Activated CD4-positive, alpha-beta T cell treated with anti-CD3 and anti-CD28 coated beads, Interleukin-2, amount 50 U/mL, for 4 hours (primary cell): ENCODE measurements at places on chromosomes 12 and 14.

GRCh38 chr12:85266356-85266755, 13.7 kb upstream of the ALX1 start:
- DNase-seq = no peak

DNA sequence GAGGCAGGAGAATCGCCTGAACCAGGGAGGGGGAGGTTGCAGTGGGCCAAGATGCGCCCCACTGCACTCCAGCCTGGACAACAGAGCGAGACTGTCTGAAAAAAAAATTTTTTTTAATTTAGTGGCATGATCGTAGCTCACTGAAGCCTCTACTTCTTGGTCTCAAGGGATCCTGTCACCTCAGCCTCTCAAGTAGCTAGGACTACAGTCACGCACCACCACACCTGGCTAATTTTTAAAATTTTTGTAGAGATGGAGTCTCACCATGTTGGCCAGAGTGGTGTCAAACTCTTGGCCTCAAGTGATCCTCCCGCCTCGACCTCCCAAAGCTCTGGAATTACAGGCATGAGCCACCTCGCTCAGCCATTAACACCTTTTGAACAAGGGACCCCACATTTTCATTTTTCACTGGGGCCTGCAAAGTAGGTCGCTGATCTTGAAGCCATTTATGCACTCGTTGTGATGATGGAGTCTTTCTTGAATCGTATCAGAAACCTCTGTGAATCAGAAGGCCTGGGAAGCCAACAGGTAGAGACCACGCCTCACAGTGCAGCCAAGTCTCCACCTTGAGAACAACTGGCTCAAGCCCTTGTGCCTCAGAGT, 5.9 kb downstream of the HCAR1 start:
- DNase-seq = no peak

DNA sequence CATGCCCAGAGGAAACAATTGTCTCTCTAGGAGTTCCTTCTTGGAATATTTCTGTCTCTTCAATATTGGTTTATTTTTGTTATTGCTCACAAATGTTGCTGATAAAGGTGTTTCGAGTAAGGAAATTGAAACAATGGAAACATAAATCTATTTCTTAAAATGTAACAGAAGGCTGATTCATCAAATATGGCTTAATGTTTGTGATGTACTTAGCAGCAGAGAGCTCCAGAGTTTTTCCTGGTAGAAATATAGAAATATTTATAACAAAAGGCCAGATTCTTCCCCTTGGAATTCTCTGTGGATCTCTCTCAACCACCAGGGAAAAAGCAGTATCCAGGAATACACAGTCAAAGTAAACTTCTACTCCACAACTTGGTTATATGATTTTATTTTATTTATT, 149.2 kb upstream of the LRIG3 start:
- no peak for DNase-seq

DNA sequence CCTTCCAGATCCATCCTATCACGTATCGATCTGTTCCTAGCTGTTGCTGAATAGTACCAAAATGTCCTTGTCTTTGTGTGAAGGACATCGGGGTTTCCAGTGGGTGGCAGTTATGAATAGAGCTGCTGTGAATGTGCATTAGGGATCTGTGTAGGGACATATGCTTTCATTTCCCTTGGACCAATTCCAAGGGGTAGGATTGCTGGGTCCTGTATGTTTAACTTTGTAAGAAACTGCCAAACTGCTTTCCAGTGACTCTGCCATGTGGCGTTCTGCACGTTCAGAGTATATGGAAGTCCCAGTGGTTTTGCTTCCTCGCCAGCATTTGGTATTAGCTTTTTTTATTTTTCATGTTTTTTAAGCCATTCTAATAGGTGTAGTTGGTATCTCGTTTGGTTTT, 28.6 kb downstream of the PACS2 start:
- no peak for DNase-seq

GRCh38 chr14:31410048-31410650, 10.2 kb downstream of the HEATR5A start:
- DNase-seq = no peak

GRCh38 chr12:57031138-57031725, 14.9 kb upstream of the TAC3 start:
- no peak for DNase-seq

- no peak for DNase-seq
Observed at GRCh38 chr14:72646861-72647528, 246.9 kb downstream of the DPF3 start.

DNA sequence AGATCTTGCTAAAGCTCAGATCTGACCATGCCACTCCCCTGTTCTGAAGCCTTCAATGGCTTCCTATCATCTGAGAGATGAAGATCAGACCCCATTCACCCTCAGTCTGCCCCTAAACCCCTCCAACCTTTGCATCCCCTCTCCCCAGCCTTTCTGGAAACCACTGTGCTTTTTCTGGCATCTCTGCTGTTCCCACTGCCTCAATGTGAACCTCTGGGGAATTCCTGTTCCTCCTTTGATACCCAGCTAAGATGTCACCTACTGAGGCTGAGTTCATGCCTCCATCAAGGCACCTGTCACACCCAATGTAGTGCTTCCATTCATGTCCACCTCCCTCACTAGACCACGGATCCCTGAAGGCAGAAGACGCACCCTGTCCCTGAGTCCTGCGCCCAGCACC, 19.3 kb downstream of the CYP46A1 start:
- DNase-seq = no peak

GRCh38 chr12:87363497-87364084, 665.6 kb downstream of the C12orf50 start:
- no peak for DNase-seq

DNA sequence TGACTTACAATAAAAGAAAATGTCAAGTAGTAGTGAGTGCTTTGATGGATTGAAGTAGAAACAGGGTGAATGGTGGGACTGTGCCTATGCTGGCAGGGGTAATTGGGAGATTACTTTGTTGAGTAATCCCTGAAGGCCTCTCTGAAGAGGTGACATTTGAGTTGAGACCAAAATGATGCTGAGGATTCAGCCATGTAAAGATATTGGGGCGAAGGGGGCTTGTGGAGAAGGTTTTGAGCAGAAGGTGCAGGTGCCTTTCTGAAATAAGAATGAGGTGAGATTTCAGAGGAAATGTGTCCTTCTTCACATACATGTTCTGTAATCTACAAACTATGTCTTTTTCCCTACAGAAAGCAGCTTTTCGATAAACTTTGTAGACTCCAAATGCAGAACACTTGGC, 8.0 kb downstream of the GNG2 start:
- no peak for DNase-seq

DNA sequence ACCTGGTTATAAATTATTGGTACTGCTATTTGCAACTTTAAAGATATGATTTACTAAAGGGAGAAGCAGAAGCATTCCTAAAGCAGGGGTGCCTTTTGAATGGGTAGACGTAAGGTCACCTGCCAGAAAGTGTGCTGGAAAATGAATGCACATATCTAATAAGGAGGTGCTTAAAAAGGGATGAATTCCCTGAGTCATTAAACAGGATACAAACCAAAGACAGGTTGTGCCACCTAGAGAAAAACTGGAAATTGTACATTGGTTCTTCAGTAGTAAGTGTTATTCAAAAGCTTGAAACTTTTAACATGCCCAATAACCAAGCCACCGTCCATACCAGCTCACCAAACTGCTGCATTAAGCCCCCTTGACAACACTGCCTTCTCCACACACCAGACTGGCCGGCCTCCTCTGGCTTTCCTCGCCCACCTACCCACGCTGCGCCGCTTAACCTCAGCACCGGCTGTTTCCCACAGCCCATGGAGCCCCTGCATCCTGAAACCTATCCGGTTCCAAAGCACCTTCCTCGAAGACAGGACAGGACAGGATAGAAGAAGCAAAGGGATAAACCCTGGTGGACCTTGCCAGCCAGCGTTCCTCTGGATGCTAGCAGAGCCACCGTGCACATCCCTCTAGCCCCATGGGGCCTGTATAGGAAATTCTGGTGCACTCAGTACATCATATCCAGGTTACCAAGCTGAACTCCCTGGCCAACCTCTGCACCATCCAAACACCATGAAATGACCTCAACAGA, 201.5 kb upstream of the CAND1 start:
- no peak for DNase-seq

DNA sequence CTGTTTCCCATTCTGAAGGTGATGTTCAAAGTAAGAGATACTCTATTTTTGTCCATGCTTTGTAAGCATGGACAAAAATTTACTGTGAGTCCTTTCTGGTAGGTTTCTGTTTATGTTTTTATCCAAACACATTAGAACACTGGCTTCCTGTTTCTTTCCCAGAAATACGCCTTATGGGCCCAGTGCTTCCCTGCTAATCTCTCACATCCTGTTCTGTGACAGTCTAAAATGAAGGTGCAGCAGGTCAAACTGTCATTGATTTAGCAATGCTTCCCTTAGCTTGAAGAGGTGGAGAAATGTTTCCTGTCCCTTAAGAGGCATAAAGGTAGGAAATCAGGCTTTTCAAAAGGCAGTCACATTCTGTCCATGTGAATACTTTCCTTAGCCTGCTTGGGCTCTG, 305.6 kb downstream of the RPS29 start:
- DNase-seq = no peak

GRCh38 chr14:92551044-92551841, 37.7 kb downstream of the RIN3 start:
- no peak for DNase-seq

GRCh38 chr14:30756594-30756993, 117.8 kb upstream of the COCH start:
- no peak for DNase-seq

- DNase-seq = peak; percentile 34
Observed at GRCh38 chr14:100640471-100641273, 53.5 kb upstream of the BEGAIN start.

DNA sequence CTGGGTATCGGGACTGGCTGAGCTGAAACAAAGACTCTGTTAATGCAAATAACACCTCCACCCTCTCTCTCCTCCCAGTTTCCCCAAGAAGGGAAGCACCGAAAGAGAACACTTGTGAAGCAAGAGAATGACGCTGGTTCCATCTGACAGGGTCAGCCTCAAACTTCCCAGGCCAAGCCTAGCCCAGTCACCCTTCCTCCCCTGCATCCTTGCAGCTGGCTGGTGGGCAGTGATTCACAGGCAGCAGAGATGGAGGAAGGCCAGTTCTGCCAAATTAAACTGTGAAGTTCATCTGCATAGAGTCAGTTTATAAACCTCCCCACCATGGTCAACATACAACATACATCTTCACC, 2.8 kb downstream of the LRRC74A start:
- DNase-seq = no peak

DNA sequence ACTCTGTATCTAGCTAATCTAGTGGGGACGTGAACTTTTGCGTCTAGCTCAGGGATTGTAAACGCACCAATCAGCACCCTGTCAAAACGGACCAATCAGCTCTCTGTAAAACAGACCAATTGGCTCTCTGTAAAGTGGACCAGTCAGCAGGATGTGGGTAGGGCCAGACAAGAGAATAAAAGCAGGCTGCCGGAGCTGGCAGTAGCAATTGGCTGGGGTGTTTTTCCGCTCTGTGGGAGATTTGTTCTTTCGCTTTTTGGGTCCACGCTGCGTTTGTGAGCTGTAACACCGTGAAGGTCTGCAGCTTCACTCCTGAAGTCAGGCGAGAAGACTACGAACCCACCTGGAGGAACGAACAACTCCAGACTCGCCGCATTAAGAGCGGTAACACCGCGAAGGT, 76.5 kb downstream of the SPRING1 start:
- DNase-seq = no peak

DNA sequence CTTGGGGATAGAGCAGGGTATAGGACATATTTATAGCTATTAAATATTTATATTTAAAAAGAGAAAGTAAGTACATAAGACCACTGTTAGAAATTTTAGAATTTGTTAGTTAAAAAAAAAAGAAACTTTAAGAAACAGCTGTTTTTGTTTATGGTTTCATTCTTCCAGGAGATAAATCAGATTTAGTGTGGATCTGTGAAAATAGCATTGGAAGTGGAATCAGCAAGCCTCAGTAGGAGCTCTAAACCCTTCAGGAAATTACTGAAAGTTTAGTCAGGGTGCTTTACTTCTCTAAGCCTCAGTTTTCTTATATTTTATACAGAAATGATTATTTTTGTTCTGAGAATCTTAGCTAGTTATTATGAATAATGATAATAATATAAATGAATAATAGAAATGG, 316.0 kb upstream of the NOVA1 start:
- DNase-seq = no peak

- DNase-seq = no peak
Observed at GRCh38 chr12:93902736-93903562, 225.8 kb downstream of the CRADD start.

DNA sequence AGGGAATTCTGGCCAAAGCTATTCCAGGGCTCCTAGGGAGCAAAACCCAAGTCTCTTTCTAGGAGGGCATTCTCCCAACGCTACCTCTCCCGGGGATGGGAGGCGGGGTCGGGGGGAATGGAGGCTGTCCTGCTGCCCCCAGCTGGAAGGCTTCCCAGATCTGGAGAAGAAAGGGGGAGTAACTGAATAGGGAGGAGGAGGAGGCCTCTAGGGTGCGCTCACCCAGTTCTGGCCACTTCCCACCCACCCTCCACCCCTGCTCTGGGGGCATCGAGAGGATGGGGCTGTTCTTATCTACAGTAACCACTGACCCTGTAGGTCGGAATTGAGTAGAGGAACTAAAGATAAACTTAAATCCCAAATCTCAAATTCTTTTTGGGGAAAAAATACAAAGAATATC, 579 bp upstream of the RNASE1 start:
- no peak for DNase-seq

- no peak for DNase-seq
Observed at GRCh38 chr12:11596141-11596540, 53.3 kb upstream of the ETV6 start.

- DNase-seq = no peak
Observed at GRCh38 chr14:64849940-64850339, 29.8 kb downstream of the SPTB start.

GRCh38 chr14:90599748-90600507, 203.1 kb downstream of the CALM1 start:
- DNase-seq = no peak

DNA sequence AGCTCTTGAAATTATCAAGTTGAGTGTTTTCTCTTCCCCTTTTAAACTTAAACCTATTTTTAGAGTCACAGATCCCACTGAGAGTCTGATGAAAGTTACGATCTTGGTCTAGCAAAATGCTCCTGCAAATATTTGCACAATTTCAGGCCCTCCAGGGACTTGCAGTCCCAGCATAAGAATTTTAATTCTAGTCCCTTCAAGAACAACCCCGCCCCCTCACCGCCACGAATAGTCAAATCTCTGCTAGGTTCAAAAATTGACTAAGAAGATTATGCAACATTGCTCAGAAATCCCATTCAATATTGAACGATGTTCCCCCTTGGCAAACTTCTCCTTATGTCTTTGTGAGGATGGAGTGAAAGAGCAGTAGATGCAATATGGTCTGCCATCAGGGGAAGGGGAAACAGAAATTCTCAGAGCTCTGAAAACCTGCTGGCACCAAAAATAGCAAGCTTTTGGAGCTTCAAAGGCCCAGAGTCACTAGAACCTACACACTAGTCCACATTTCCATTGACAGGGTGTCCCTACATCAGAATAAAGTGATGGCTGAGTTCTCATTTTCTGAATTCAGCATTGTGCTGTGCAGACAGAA, 127.5 kb upstream of the CCDC175 start:
- no peak for DNase-seq

DNA sequence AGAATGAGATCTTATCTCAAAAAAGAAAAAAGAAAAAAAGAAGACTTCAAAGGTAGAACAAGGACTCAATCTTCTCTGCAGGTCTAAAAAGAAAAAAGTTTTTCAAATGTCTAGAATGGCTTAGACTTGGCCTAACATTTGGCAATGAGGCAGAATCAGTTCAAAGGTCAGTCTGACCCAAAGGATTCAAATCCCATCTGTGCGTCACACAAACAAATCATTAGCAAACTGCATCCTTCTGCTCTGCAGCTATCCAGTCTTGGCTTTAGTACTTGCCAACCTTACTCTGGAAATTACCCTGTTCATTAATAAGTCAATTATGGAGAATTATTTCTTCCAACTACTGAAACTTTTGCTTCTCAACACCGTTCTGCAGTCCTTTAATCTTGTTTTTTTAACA, 3.1 kb downstream of the YAF2 start:
- DNase-seq = no peak
